ENCODE measurements at places on chromosomes 4 and X.

GRCh38 chr4:166460769-166461550 is 587.9 kb downstream of the TLL1 start:
- DNase-seq = no peak

DNA sequence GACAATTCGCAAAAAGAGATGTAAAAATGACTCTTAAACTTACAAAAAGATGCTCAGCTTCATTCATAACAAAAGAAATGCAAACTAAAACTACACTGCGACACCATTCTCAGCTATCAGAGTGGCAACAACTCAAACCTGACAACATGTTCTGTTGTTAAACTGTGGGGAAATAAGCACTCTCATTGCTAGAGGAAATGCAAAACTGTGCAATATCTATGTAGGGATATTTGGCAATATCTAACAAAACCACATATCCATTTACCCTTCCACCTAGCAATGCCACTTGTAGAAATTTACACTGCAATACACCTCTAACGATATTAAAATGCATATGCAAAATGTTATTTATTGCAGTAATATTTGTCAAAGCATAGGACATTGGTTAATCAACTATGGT is 78.3 kb upstream of the EGFL6 start:
- DNase-seq = no peak

DNA sequence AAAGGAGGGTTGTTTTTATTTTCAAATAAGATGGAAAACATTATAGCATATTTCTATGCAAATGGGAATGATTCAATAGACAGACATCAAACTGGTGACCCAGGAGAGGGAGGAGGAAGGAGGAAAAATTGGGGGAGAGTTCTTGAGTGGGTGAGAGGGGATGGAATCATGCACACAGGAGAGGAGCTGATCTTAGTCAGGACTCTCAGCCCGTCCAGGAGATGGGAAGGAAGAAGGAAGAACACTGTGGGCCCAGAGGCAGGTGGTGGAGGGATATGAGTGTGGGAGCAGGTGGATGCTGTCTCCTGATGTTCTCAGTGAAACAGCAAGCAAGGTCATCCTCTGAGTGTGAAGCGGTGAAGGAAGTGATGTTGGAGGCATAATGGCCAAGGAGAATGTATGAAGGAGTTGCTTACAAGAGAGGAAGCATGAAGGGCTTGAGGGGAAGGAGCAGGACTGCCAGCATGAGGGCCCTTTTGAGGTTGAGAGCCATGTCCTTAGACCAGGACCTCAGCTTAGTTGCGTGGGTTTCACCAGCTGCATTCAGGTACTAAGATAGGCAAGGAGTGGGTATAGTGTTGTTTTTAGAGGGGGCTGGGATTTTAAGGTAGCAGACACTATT is 161.7 kb upstream of the NAP1L5 start:
- no peak for DNase-seq

- no peak for DNase-seq
Observed at GRCh38 chrX:85243761-85244449, at the start of the genes SATL1 and ZNF711. Gene SATL1 (minus strand): TSS chrX:85243779. CDS start chrX:85108968, 134,811 bp downstream. Gene ZNF711 (plus strand): TSS chrX:85243991. CDS start chrX:85247573, 3,582 bp downstream.

- no peak for DNase-seq
Observed at GRCh38 chr4:114132830-114133229, 153.4 kb upstream of the ARSJ start.

DNA sequence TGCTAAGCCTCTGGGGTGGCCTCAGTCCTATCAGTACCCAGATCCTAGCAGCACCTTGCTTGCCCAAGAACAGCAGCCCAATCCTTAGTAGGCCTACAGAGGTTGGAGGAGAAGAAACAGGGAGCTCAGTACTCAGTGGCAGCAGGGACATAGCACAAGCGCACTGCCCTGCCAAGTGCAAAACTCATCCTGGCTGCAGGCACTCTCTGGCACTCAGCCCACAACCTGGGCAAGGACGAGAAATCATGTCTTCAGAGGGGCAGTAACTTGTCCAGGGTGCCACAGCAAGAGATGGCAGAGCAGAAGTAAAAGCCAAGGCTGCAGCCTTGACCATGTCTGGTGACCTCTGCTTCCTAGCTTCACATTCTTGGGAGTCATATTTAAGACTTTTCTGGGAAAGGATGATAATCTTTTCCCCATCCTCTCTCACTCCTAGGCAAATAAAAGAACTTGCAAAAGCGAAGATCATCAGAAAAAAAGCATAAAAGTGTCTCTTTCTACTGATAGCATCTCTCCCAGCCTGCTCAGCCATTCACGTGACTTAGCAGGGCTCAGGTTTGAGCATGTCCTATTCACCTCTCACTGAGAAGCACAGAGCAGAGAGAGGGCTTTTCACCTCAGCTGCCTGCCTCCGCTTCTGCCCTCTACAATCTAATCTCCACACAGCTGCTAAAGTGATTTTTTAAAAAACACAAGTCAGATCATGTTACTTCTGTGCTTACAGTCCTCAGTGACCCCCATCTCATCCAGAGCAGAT is 37.2 kb upstream of the MAGEA4 start:
- DNase-seq = no peak

- DNase-seq = no peak
Observed at GRCh38 chr4:159736411-159736810, 633.5 kb downstream of the RAPGEF2 start.

DNA sequence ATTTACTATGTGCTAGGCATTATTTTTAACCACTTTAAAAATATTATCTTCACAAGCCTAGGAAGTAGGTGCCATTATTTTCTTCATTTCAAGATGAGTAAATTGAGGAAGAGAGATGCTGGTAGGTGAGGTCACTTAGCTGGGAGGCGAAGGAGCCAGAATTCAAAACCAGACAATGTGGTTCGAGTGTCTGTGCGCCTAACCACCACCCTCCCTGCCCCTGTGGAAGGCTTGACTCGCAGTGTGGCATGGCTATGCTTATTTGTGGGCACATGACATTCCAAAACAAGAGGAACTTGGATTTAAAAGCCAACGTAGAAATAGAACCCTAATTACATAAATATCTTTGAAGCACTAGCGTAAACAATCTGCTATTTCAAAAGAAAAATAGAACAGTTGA is 226.6 kb upstream of the PITX2 start:
- no peak for DNase-seq

DNA sequence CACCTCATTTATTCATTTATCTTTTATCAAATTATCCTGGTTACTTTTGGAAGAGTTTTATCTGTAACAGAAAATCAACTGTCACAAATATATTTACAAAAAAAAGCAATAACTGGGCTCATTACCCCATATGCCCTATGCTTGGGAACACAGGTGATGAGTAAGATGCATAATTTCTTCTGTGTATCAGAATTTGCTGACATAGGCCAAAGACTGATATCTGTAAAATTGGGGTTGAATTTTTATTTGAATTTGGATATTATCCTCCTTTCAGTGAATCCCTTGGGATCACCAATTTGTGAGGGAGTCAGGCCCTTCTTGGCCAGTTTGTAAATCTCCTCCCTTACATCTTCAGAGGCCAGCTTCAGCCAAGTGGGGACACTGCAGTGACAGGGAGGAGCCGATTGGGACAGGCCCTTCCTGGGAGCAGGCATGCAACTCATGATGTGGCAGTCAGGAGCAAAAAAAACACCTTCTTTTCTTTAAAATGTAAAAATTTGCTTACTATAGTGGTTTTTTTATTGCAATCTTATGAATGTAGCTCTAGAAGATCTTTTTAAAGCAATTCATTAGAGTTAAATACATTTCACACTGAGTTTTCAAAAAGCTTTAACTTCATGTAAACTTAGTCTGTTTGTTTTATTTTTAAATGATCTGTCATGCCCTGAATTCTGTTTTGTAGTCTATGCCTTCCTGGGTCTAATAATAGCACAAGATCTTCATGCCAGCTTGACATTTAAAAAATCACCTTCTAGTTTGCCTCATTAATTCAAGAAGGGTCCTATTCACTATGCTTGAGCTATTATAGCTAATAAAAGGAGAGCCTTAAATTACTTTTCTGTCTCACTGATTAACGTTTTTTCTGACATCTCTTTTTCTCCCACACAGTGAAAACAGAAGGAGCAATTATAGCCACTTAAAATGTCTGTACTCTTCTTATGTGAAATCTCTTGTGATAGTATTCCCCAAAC is 136.6 kb upstream of the SPRY1 start:
- DNase-seq = no peak

DNA sequence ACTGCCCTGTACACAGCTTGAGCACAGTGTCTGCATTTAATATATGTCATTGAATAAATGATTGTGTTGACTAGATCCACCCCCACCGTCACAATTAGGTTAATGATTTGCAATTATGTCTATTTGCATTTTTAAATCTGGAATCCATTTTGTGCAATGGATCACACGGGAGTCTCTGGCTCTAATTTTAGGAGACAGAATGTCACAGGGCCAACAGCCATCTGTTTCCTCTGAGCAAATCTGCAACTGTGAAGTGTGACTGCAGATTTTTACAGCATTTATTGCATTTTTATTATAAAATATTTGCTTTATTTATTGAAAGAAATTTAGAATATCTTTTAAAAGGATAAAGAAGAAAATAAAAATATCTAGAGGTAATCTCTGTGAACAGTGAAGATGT is 316.8 kb downstream of the HS3ST1 start:
- no peak for DNase-seq

GRCh38 chrX:30655991-30656390 is 2.8 kb downstream of the GK start:
- no peak for DNase-seq

GRCh38 chr4:62262676-62263075 is 1062.5 kb downstream of the ADGRL3 start:
- no peak for DNase-seq

- DNase-seq = no peak
Observed at GRCh38 chr4:37440501-37440900, 196.0 kb downstream of the NWD2 start.

DNA sequence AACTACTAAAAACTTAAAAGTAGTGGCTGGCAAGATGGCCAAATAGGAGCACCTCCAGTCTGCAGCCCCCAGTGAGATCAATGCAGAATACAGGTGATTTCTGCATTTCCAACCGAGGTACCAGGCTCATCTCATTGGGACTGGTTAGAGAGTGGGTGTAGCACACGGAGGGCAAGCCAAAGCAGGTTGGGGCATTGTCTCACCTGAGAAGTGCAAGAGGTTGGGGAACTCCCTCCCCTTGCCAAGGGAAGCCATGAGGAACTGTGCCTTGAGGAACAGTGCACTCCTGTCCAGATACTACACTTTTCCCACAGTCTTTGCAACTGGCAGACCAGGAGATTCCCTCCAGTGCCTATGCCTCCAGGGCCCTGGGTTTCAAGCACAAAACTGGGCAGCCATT is 311.1 kb downstream of the PAPSS1 start:
- no peak for DNase-seq

DNA sequence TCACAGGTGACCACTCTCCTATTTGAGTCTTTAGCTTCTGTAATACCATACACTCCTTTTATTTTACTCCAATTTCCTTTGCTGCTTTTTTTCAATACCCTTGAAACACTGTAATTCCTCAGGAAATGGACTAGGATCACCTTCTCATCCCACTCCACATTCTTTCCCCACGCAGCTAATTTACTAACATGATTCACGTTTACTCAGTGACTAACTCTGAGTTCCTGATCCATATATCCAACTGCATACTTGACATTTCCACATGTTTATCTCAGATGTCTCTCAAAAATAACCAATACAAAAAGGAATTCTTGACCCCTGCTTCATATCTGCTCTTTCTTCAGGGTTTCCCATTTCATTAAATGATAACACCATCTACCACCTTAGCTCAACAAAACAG is 19.9 kb downstream of the RPS6KA6 start:
- no peak for DNase-seq

DNA sequence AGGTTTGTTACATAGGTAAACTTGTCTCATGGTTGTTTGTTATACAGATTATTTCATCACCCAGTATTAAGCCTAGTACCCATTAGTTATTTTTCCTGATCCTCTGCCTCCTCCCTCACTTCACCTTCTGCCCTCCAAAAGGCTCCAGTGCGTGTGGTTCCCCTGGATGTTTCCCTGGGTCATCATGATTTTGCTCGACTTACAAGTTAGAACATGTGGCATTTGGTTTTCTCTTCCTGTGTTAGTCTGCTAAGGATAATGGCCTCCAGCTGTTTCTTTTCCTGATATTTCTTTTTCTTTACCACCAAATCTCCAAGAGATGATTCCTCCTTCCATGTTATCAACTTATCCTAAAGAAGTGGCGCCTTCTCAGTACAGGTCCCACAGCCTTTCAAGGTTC is 543.1 kb upstream of the ADGRL3 start:
- DNase-seq = no peak

DNA sequence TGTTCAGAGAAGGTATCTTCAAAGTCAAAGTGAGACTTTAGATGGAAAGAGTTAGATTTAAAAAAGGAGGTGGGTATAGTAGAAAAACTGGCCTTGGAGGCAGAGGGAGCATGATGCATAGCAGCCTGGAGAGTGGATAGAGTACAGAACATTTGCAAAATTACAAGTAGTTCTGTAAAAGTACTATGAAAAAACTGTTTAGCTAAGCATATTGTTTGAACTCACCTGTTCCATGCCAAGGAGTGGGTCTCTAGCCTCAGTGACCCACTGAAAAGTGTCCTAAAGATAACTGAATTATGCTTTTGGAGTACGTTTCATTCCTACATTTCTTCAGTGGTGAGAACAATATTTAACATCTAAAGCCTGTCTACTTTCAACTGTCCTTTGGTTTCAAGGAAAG is 218.9 kb downstream of the NAP1L3 start:
- no peak for DNase-seq

- DNase-seq = no peak
Observed at GRCh38 chr4:62661821-62662220, 1461.7 kb downstream of the ADGRL3 start.

- DNase-seq = no peak
Observed at GRCh38 chrX:136967966-136968365, 65.8 kb downstream of the GPR101 start.

- no peak for DNase-seq
Observed at GRCh38 chr4:129246910-129247461, 151.0 kb downstream of the C4orf33 start.

DNA sequence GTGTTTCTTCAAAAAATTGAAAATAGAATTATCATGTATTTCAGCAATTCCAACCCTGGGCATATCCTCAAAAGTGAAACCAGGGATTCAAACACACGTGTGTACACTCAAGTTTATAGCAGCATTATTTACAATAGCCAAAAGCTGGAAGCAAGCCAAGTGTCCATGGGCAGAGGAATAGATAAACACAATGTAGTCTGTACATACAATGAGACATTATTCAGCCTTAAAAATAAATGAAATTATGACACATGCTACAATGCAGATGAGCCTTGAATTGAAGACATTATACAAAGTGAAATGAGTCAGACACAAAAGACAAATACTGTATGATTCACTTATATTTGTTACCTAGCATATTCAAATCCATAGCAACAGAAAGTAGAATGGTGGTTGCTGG is 853.4 kb downstream of the STIM2 start:
- no peak for DNase-seq

- no peak for DNase-seq
Observed at GRCh38 chr4:52659722-52660261, 691 bp upstream of the USP46 start.

GRCh38 chr4:6972375-6972650 is 62.7 kb downstream of the TBC1D14 start:
- DNase-seq = no peak

GRCh38 chrX:70066646-70067045 is 4.4 kb downstream of the OTUD6A start:
- no peak for DNase-seq

DNA sequence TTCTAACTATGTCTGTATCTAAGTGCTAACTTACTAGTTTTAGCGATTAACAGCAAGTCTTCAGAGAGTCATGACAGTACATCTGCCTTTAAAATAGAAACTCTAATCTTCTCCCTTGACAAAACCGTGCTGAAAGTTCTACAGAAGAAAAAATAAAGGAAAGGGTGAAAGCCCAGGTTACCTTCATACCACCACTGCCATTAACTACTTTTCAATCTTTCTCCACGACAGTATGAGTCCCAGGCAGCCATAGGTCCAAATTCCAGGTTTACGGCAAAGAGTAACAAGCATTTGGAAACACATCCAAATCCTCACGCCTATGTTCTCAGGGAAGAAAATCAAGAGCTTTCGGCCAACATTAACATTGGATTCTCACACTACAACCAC is 12.4 kb upstream of the ZCCHC13 start:
- no peak for DNase-seq

Measured in BJ (cell line).